ENCODE measurements at places on chromosomes 2 and 18.

- no peaks in the 10 kb centered on the region for H3K36me3 ChIP-seq
- no peak for DNase-seq
- no peak overlapping the region for H3K4me3 ChIP-seq
These were observed 114.6 kb downstream of the TTC32 start for GRCh38 chr2:19787134-19787533.

DNA sequence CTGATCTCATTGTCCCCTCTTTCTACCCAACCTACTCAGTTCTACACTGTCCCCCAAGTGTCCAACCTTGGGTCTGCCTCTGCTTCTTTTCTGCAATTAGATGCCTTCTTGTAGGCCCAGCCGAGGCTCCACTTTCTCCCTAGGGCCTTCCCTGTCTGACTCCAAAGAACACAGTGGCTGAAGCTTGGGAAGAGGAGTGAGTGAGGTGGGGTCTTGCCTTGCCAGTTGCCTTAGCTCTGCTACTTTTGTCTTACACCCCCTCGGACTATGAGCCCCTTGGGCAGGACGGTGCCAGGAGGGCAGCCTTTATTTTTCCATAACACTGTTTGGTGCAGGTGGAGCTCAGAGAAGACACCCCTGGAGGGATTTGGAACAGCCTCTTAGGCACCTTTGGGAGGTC lies 345.1 kb downstream of the CYP26B1 start:
- no peak for DNase-seq
- H3K27me3 ChIP-seq = peaks cover 31% of the 10 kb centered on the region
- peaks cover 3% of the 10 kb centered on the region for H3K4me1 ChIP-seq
- H3K27ac ChIP-seq = no peak overlapping the region

GRCh38 chr18:10379522-10379921 lies 74.9 kb upstream of the APCDD1 start:
- H3K27me3 ChIP-seq = no peaks in the 10 kb centered on the region
- peaks cover 24% of the 10 kb centered on the region for H3K4me1 ChIP-seq
- no peak overlapping the region for H3K4me3 ChIP-seq
- peak; percentile 43 for DNase-seq

GRCh38 chr2:21018290-21018689 lies 25.6 kb downstream of the APOB start:
- H3K27me3 ChIP-seq = no peaks in the 10 kb centered on the region
- no peak overlapping the region for H3K4me3 ChIP-seq
- DNase-seq = no peak
- no peak overlapping the region for H3K27ac ChIP-seq
- no peaks in the 10 kb centered on the region for H3K4me1 ChIP-seq
- no peaks in the 10 kb centered on the region for H3K36me3 ChIP-seq

- no peak overlapping the region for H3K4me3 ChIP-seq
- H3K36me3 ChIP-seq = no peaks in the 10 kb centered on the region
These were observed 125.9 kb downstream of the TMEM131 start for GRCh38 chr2:97869722-97870346.

- H3K4me3 ChIP-seq = no peak overlapping the region
- no peaks in the 10 kb centered on the region for H3K27me3 ChIP-seq
- H3K4me1 ChIP-seq = no peaks in the 10 kb centered on the region
- peak; percentile 49 for DNase-seq
- H3K27ac ChIP-seq = no peak overlapping the region
These were observed 29.8 kb downstream of the BABAM2 start for GRCh38 chr2:27920148-27920885.

- no peaks in the 10 kb centered on the region for H3K36me3 ChIP-seq
- no peak overlapping the region for H3K27ac ChIP-seq
- no peaks in the 10 kb centered on the region for H3K4me1 ChIP-seq
- H3K27me3 ChIP-seq = peaks cover 7% of the 10 kb centered on the region
These were observed 52.2 kb upstream of the ACKR3 start for GRCh38 chr2:236517251-236518031.

DNA sequence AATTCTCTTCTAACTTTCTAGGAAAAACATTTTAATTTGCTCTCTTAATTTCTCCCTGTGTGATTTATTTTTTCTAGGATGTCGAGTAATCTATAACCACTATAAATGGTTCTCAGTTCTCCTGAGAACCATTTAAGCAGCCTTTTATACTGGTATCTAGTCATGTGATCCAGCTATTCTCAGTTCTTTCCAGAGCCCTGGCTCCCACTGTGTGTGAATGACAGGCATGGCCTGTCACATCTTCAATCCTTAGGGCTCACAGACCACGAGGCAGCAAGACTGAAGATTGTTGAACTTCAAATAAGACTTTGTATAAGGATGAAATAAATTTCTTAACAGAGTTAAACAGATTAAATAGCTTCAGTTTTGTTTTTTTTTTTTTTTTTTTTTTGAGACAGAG lies 219.4 kb downstream of the HNMT start:
- H3K36me3 ChIP-seq = no peaks in the 10 kb centered on the region
- H3K4me3 ChIP-seq = no peak overlapping the region
- H3K27ac ChIP-seq = no peak overlapping the region
- no peak for DNase-seq
- no peaks in the 10 kb centered on the region for H3K4me1 ChIP-seq
- H3K27me3 ChIP-seq = no peaks in the 10 kb centered on the region

DNA sequence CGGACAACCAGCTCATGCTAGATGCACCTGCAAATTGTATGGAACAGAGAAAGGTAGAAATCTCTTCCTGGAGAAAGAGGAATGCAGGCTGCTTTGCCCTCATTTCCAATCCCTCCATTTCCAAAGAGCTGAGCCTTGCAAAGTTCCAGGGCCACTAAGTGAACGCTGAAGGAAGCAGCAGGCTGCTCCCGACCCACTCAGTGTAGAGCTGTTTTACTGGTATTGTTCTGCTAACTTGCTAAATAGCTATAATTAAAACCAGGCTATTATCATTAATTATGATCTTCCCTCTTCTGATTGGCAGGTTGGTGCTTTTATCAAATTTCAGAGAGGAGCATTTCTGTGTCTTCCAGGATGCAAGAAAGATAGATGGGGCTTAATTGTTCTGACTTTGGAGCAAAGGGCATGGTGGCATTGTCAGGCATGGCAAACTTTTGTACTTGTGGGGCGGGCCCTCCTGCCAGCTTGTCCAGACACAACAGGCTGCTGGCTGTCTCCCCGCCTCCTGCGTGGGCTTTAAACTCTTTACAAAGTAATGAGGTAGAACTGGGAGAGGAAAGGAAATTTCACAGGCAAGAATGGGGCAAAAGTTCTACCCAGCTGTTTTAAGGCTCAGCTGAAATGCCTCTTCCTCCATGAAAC lies 40.2 kb downstream of the ALK start:
- no peak overlapping the region for H3K4me3 ChIP-seq
- no peak overlapping the region for H3K27ac ChIP-seq
- H3K36me3 ChIP-seq = no peaks in the 10 kb centered on the region

DNA sequence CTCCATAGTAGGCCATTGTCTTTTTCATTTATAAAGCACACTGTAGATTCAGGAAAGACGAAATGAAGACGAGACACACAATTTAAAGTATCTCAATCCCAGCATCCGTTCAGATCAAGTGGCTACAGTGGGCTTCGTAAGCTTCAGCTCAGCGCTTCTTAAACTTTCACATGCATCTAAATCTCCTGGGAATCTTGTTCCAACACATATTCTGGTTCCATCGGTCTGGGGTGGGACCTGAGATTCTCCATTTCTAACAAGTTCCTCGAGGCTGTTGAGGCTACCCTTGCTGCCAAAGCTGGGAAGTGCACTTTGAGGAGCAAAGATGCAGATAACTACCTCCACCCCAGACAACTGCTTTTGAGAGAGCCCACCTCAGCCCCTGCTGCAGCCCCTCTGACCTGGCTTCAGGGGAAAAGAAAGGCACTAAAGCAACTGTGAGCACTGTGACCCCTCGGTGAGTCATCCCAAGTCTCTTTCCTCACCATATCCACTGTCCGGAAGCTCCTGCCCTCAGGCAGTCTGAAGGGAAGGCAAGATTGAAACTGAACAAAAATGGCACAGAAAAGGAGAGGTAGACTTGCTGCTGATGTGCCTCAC lies 201.1 kb upstream of the FBXO11 start:
- peak overlapping the region; percentile 76 for H3K27ac ChIP-seq
- H3K36me3 ChIP-seq = no peaks in the 10 kb centered on the region
- H3K4me1 ChIP-seq = peaks cover 17% of the 10 kb centered on the region
- H3K27me3 ChIP-seq = no peaks in the 10 kb centered on the region
- H3K4me3 ChIP-seq = no peak overlapping the region

- no peaks in the 10 kb centered on the region for H3K27me3 ChIP-seq
- DNase-seq = no peak
- no peak overlapping the region for H3K4me3 ChIP-seq
- no peak overlapping the region for H3K27ac ChIP-seq
- H3K36me3 ChIP-seq = no peaks in the 10 kb centered on the region
These were observed 11.0 kb upstream of the TRIB2 start for GRCh38 chr2:12705742-12706141.

DNA sequence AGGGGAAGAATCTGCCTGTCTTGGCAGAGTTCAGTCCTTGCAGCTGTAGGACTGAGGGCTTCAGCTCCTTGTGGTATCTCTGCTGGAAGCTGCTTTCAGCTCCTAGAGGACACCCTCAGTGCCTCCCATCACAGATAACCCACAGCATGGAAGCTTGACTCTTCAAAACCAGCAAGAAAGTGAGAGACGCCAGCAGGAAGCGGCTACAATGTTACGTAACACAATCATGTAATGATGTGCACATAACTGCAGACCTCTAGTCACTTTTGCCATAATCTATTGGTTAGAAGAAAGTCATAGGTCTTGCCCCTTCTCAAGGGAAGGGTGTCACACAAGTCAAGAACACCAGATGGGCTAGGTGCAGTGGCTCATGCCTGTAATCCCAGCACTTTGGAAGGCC lies 69.1 kb upstream of the AFF3 start:
- H3K27me3 ChIP-seq = peaks cover 2% of the 10 kb centered on the region
- no peak overlapping the region for H3K27ac ChIP-seq
- H3K4me3 ChIP-seq = no peak overlapping the region
- no peak for DNase-seq
- H3K4me1 ChIP-seq = peaks cover 2% of the 10 kb centered on the region

All from IMR-90 (cell line).